ENCODE measurements at places on chromosomes 1 and 21. TPM values are rescaled to one million over a fixed set of nuclear protein-coding genes. Genes with fewer than 3 reads are reported as not detected.
A peak's percentile ranks its signal among the peaks of the same experiment; 100 is the strongest.

- peak; percentile 63 for DNase-seq
These were observed 16.8 kb downstream of the TNFSF4 start for GRCh38 chr1:173190101-173190936.

The C1QB gene
- not detected for polyA plus RNA-seq

DNA sequence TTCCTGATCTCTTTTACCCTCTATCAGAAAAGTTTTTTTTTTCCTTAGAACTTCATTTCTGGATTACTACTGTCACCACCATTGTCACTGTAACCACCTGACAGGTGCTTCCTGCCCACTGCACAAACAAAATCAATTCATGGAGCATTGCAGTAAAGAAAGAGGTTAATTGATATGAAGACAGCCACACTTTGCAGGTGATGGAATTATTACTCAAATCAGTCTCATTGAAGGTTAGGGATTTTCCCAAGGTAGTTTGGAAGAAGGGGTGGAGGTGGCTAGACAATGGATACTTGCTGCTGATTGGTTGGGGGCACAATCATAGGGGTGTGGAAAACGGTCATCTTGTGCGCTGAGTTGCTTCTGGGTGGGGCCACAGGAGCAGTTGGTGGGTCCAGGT, 230.8 kb upstream of the CACYBP start:
- no peak for DNase-seq

DNA sequence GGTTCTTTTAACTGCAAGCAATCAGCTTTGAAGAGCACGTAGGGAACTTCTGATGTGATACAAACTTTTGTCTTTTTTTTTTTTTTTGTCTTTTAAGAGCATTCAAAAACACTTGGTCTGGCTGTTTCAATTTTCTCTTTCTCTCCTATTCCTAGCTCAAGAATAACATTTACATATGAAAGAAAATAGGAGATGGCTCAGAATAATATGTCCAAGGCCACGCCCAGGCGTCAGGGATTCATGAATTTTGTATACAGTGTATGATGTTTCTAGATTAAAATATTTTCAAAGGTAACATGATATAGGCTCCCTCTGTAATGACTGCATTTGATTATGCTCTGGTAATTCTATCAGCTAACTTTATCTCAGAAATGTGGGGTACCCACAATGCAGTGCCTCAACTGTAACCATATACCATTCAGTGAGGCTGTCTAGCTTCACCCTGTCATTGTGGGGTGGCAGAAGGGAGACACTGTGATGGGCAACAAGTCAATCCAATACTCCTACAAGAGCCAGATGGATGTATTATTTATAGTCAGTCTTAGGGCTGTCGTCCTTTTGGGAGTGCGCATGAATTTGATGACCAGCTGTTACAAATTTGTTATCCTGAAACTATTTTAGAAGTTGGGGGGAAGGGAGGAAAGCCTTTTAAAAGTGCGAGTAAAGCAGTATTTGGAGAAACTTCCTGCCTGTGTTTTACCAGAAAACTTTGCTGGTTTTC, 1.5 kb upstream of the AKNAD1 start:
- DNase-seq = no peak

GRCh38 chr1:8782955-8783354, 34.5 kb downstream of the RERE start:
- no peak for DNase-seq

The KCNA3 gene
- 1.7 TPM for polyA plus RNA-seq

- no peak for DNase-seq
These were observed 99.5 kb downstream of the PRKAB2 start for GRCh38 chr1:147072482-147073432.

DNA sequence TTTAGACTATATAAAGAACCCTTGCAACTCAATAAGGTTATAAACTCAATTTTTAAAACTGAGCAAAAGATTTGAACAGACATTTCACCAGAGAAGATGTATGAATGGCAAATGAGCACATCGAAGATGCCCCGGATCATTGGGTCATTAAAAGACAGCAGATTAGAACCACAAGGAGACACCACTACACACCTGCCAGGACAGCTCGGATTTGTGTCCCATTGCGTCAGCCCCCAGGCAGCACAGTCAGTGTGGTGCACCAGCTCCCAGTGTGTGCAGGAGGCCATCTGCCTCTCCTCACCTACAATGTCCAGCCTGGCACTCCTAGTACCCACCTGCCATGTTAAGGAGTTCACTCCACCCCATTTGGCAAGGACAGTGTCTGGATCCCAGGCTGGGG, 61.1 kb upstream of the LRP8 start:
- DNase-seq = no peak

The MFSD2A gene
- 14.8 TPM for polyA plus RNA-seq

The RCOR3 gene
- polyA plus RNA-seq = 23.9 TPM

GRCh38 chr1:160068225-160068624, 1.7 kb downstream of the KCNJ10 start:
- no peak for DNase-seq

DNA sequence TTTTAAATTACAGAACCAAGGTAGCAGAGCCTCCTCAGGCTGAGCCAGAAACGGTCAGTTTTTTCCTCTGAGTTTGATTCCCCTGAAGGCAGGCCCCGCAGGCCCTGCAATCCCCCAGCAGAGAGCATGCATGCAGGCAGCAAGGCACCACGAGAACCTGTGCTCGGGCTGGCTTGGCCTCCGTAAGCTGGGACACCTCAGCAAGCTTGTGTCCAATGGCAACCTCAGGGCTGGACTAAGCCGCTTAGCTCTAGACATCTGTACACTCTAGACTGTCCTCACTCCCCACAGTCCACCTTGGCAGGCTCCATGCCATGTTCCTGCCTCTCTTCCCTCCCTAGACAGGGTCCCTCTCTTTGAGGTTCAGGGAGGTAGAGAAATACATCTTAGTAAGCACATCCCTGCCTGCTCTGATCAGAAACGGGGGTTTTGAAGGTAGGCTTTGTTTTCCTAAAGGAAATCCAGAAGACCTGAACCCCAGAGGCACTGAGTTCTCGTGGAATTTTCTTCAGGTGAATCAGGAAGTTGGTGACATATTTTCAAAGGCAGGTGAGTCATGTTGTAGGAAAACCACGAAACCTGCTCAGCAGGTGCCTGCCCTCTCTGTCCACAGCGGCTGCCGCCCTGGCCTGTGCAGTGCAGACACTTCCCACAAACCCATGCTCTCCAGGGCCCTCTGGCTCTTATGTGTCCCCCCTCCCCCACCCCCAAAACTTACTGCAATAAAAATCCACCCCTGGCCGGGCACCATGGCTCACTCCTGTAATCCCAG, 7.0 kb downstream of the TMEM63A start:
- DNase-seq = no peak

DNA sequence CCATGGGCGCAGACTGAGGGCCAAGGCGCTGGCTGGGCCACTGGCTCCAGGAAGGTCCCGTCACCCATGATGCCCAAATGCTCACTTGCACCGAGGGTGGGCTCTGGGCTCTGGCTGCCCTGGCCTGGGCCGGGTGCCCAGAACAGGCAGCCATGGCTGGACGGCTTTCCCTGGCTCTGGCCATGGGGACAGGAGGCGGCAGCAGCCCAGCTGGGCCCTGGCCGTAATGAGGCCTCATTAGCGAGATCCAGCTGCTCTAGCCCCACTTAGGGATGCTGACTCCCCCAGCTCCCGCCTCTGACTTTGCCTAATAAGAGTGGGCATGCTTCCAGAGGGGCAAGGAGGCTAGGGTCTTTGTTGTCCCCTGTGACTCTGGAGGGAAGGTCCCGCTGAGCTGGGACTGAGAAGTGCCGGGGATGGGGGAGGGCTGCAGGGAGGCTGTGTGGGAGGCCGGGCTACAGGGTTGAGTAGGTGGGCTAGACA, 11.8 kb downstream of the SLC6A9 start:
- DNase-seq = no peak

The ASB17 gene
- polyA plus RNA-seq = not detected

The CFAP141 gene
- polyA plus RNA-seq = not detected

DNA sequence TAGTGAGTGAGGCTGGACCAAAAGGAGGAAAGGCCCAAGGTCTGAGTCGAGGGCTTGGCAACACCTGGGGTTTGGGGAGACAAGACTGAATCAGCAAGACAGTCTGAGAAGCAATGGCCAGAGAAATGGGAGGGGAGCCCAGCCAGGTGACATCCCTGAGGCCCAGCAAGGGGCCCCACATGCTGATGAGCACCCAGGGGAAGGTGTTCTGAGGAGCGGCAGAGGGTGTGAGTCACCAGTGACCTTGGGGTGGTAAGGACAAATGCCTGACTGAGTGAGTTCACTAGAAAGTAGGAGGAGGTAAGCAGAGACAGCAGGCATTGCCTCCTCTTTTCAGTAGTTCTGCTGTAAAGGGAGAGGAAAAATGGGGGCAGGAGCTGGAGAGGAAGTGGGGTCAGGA, 192.4 kb upstream of the GALNT2 start:
- DNase-seq = no peak

GRCh38 chr1:245180496-245181157, 25.8 kb downstream of the KIF26B start:
- DNase-seq = no peak

GRCh38 chr1:112923959-112924349, 32.0 kb downstream of the SLC16A1 start:
- DNase-seq = no peak

The TRAF3IP3 gene
- 115 TPM for polyA plus RNA-seq

GRCh38 chr1:41394369-41394744, 33.1 kb downstream of the FOXO6 start:
- no peak for DNase-seq

The NCF2 gene
- 46.1 TPM for polyA plus RNA-seq

The NCMAP gene
- polyA plus RNA-seq = not detected

GRCh38 chr21:45802956-45803617, 159.6 kb downstream of the PCBP3 start:
- DNase-seq = no peak

DNA sequence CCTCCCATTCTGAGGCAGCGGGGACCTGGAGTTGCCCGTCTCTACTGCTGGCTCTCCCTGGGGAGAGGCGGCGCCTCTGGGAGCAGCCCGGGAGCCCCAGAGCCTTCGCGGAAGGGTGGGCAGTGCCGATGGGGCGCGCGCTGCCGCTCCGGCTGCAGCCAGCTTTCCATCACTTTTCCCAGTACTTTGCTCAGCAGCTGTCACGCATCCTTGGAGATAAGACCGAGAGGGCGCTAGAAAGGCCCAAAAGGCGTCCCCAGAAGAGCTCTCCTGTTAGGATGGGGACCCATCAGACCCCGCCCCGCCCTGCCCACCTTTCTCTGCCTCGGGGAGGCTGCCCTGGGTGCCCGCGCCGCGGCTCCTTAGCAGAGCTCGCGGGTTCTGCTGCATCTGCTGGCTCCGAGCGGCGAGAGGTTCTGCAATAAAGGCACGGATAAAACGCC, 534 bp downstream of the KCNH1 start:
- DNase-seq = no peak

GRCh38 chr1:38046333-38046883, at the start of gene POU3F1:
Gene POU3F1 (minus strand): TSS chr1:38046793. CDS start chr1:38046743, 50 bp downstream.
- DNase-seq = no peak

DNA sequence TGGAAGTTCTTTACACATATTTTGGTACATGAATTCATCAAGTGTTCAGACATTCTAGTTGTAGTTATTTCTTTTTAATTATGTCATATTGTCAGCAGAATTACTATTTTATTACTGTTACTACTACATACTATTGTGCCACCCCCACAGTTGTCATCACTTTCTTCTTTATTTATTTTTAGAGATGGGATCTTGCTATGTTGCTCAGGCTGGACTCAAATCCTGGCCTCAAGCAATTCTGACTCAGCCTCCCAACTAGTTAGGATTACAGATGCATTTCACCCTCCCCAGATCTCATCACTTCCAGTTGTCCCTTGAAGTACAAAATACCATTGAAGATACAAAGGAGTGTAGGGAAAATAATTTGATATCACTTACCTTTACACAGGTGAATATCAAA, 258.0 kb downstream of the KCTD3 start:
- DNase-seq = no peak

The NGF gene
- not detected for polyA plus RNA-seq

- no peak for DNase-seq
These were observed 729 bp downstream of the NADK start for GRCh38 chr1:1777583-1777899.

GRCh38 chr21:36208326-36209013, 51.8 kb downstream of the DOP1B start:
- DNase-seq = no peak

DNA sequence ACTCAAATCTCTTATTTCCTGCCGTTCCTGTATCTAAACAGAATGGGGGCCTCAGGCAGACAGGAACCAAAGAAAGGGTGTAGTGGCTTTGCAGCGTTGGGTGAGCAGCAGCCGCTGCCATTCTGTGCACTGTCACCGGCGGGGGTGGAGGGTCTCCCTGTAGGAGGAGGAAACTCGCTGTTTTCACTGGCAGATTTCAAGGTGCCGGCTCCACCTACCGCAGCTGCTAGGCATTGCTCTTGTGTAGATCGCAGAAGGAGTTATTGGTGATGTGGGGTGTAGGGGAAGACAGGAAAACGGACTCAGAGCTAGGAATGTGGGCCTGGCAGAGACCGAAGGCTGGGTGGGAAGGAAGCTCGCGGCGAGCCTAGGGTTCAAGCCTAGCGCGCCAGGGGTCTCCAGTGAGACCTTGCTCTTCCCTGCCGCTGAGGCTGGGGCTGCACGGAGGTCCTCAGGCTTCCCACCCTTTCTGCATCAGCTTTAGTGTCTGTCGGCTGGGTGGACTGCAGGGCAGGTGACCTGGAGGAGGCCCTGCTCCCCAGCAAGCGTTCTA, 20.8 kb downstream of the ATP5PO start:
- DNase-seq = no peak

The CNR2 gene
- polyA plus RNA-seq = 11.9 TPM

The CTTNBP2NL gene
- polyA plus RNA-seq = 9.7 TPM

The OR2L8 gene
- not detected for polyA plus RNA-seq

- DNase-seq = no peak
These were observed 35.0 kb downstream of the ENAH start for GRCh38 chr1:225617956-225618355.

The CD34 gene
- not detected for polyA plus RNA-seq

DNA sequence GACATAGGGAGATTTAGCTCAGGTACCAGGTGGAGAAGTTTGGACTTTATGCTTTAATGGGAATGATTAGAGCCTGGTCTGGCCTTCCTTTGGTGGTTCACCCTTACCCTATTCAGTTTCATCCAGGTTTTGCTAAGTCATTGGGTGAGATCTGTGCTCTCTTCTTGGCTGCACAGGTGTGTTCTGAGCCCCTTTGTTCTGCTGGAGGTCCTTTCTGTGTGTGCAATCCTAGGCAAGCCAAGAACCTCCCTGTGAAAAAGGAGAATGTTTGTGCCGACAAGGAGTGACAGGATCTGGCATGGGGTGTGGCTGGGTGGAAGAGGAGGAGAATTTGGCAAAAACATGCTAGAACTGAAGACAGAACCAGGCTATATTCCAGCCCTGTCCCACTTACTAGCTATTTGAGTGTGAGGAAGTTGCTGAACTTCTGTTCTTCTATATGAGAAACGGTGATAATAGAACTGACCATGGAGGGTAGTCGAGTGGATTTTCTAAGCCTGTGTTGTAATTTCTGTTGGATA, 4.6 kb downstream of the GSTM5 start:
- DNase-seq = no peak

- DNase-seq = no peak
These were observed 1064.9 kb downstream of the TTLL7 start for GRCh38 chr1:82934074-82934473.

- no peak for DNase-seq
These were observed 1.2 kb upstream of the CENPS start for GRCh38 chr1:10428984-10429383.

The OLFML2B gene
- polyA plus RNA-seq = not detected
